ENCODE measurements at places on chromosomes 11 and 22.

GRCh38 chr11:31102875-31103274 lies 266.7 kb downstream of the DCDC1 start:
- DNase-seq: no peak

- no peak for DNase-seq
These were observed 1.2 kb downstream of the GAL3ST3 start for GRCh38 chr11:66047541-66048365.

GRCh38 chr11:10528121-10528520 lies 12.9 kb downstream of the RNF141 start:
- DNase-seq: no peak

DNA sequence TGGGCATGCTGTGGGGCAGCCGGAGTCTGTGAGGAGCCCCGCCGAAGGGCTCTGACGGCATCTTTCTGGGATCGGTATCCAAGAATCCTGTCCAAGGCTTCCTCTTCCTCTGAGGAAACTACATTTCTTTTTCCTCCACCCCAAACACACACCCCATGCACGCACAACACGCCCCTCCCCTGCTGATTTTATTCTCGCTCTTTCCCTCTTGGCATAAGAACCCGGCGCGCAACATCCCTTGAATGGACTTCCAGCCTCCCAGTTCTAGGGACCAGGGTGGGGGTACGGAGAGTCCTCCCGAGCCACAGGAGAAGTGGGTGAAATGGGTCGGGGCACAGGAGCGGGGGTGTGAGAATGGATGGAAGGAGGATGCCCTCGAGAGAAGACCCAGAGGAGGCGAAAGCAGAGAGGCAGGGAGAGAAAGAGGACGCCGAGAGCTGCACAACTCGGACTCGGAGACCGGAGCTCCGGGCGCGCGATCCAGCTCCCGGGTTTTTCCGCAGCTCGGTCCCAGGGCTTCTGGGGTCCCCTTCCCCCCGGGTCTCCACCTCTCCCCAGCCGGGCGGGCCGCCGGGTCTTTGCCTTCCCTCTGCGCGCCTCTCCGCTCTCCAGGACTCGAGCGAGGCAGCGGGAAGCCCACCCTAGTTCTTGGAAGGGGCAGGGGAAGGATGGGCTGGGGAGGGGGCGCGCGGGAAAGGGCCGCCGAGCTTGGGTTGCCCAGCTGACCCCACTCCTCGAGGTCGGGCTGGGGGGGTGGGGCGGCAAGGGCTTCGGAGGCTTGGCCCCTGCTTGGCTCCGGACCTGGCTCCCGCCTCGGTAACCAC lies 1.5 kb upstream of the LARGE1 start:
- no peak for DNase-seq

DNA sequence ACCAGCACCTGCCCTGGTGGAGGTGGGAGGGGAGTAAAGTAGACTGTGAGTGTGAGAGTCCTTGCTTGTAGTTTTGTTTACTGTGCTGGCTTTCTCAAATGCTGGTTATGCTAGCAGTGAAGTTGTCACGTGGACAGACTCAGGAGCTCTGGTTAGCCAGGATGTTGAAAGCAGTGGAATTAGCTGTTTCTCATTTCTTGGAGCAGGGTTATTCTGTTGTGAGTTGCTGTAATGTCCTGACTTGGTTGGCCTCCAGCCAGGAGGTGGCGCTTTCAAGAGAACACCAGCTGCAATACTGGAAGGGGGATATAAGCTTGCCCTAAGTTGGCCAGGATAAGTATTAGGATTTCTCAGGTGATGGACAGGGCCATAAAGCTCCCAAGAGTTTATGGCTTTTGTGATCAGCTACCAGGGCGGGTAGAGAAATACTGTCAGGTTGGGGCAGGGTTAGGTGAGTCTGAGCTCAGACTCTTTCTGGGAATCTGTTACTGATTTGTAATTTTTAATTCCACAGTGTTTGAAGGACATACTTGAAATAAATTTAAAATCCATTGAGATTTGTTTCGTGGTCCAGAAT lies 13.7 kb downstream of the CYP2D6 start:
- DNase-seq: no peak

GRCh38 chr11:67345920-67346819 lies 7.2 kb downstream of the POLD4 start:
- DNase-seq: no peak

DNA sequence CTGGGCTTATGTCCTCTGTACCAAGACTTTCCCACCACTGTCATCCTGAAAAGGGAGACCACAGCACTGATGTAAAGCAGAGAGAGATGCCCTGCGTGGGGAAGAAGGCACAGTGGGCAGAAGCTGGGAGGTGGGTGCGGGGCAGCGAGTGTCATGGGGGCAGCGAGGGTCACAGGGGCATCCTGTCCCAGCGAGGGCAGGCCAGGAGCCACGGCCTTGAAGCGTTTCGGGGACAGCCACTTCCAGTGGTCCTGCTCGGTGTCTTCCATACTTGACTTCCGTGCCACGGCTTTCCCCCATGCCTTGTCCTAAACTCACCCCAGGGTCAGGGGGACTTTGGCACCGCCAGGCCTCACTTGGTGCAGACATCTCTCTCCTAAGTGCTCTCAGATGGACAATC lies 1121.3 kb downstream of the TBC1D22A start:
- no peak for DNase-seq

- DNase-seq: no peak
These were observed 7.1 kb downstream of the P2RY2 start for GRCh38 chr11:73225001-73225686.

DNA sequence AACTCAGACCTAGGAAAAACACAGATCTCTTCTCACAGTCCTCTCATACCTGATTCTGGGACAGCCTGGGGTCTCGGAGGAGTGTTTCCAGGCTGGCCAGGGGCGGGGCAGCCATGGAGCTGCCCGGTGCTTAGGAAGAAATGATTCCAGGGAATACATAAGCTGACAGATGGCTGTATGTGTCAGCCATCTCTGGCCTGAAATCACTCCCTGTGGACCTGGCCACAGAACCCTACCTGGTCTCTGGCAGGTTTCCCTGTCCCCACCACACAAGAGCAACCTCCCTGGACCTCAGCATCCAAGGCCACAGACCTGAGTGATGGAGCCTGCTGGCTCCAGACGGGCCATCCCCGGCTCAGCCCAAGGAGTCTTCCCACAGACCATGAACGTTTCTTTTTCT lies 10.0 kb downstream of the GGA1 start:
- DNase-seq: no peak

DNA sequence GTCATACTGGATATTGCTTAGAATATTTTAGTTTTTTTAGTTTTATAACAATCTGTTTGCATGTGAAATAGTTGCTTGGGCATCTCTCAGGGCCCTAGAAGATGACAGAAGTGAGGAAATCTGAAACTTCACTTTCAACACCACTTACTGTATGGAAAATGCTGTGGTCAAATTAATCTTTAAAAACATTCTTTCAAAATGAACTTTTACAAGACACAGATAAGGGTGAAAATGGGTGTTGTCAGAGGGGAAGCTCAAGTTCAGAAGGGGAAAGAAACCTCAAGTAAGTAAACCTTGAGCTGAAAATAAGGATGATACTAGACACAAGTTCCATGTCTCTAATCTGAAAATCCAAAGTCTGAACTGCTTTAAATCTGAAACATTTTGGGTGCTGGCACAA lies 1840.1 kb upstream of the RAG2 start:
- no peak for DNase-seq

DNA sequence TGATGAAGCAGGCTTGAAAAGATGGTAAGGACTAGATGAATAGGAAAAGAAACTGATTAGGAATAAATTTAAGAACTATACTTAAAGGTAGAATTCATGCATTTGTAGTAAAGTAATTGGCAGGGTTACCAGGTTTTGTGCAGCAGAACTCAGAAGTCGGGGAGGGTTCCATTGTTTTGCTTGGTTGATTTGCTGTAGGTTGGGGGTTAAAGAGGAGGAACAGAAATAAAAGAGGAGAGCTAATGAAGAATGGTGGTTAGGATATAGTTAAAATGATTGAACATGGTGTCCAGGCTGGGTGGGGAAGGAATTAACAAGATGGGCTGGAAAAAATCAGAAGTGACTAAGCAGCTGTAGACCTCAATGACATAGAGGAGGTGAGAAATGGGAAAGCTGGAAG lies 5.5 kb upstream of the SPON1 start:
- no peak for DNase-seq

- DNase-seq: no peak
These were observed 295.5 kb downstream of the ETS1 start for GRCh38 chr11:128291835-128292234.

GRCh38 chr11:129590753-129591475 lies 215.3 kb downstream of the BARX2 start:
- DNase-seq: no peak

- DNase-seq: no peak
These were observed 137.3 kb upstream of the TENM4 start for GRCh38 chr11:79578116-79578515.

All from stimulated activated CD8-positive, alpha-beta memory T cell treated with anti-CD3 and anti-CD28 coated beads, Interleukin-2, amount 100 ng/mL, for 48 hours (primary cell).